ENCODE measurements at places on chromosomes 16 and 17.

DNA sequence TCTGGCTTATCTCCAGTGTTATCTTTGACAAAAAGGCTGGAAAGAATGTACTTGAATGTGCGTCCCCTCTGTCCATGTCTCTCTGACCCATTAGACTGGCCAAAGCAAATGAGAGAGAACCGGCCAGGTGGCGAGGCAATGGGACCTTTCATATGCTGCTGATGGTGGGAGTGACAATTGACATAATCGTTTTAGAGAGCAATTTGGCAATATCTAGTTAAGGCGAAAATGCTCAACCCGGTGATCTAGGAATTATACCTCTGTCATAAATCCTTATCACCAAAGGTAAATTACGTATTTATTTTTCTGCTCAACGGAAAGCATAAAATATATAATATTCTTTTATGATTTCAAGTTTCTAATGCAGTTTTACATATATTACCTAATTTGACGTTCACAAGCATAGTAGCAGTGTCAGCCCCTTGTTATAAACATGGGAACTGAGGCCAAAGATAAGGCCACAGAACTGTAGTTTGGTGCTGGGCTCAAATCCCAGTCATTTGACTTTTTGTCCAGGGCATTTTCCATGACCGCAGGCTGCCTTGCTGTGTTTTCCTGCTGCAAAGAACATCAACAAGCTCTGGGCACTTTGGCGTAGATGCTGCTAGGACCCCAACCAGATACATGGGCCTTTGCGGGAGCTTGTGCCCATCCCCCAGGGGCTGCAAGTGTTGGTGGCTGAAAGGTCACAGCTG is 14.7 kb upstream of the SDK2 start:
- no peak for DNase-seq

- DNase-seq = no peak
Measured at GRCh38 chr16:56938664-56939513, 6.9 kb downstream of the HERPUD1 start.

- no peak for DNase-seq
Measured at GRCh38 chr17:57665696-57666095, 79.4 kb downstream of the CCDC182 start.

DNA sequence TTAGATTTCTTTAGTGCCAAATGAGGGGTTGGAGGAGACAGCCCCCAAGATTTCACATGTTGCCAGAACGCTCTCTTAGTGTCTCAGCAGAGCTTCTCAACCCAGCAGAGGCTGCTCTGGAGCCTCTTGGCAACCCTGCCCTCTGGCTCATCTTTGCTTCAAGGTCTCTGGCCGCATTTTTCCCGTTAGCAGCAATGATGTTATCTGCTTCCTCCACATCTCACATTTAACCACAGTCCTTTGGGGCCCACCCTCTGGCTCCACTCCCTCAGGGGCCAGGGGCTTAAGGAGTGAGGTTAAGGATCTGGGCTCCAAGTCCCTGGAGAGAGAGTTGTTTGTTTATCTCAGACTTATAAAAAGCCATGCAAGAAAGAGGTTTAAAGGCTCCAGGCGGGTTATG is 3.3 kb upstream of the XYLT1 start:
- DNase-seq = peak; percentile 76

- no peak for DNase-seq
Measured at GRCh38 chr16:70728150-70728549, 42.3 kb upstream of the MTSS2 start.

DNA sequence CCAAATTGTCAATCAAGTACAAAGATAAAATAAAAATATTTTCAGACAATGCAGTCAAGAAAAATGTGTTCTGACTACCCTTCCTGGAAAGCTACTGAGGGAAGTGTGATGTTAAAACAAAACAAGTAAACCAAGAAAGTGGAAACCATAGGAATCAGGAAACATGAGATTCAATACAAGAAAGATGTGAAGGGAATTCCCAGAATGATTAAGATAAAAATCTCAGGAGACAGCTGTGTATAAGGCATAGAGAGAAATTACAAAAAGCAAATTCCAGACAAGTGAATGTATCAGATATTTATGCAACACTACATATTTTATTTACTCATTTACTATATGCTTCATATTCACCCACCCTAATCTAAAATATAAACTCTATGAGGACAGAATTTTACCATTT is 32.2 kb downstream of the TRIM37 start:
- DNase-seq = peak; percentile 36

DNA sequence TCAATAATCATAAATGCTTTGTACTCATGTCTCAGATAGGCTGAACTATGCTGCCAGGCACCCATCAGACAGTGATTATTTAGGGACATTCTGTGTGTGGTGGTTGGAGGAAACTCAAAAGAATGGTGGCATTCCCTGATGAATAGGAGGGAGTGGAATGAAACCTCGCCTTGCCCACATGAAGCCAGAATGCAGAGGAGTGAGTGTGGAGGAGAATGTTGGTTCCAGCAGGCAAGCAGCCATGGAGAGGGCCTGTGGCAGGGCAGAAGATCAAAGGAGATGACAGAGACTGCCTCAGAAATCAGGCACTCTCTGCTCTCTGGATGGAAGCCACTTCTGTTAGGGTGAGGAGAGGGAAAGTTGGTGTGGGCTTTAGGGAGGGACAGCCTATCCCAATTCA is 22.5 kb downstream of the KCTD19 start:
- DNase-seq = peak; percentile 24

DNA sequence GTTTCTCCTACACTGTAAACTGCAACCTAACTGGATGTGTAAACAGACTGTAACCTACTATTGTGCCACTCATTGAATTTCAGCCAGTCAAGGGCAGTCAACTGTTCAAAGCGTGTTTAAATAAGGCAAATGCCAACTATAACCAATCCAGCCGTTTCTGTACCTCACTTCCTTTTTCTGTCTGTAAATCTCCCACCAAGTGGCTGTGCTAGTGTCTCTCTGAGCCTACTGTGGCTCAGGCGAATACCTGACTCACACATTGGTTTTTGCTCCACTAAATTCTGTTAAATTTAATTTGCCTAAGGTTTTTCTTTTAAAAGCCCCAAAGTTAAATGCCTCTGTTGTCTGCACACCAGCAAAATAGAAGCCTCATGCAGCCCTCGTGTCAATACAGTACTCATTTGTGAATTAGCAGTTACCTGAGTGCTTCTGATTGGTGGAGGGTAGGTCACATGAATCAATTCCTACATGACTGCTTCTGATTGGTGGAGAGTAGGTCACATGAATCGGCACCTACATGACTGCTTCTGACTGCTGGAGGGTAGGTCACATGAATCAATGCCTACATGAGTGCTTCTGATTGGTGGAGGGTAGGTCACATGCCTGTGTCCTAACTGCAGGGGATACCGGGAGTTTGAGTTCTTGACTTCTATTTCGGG is 31.1 kb upstream of the CCR7 start:
- DNase-seq = peak; percentile 42
